ENCODE measurements at places on chromosomes 7 and 10.

DNA sequence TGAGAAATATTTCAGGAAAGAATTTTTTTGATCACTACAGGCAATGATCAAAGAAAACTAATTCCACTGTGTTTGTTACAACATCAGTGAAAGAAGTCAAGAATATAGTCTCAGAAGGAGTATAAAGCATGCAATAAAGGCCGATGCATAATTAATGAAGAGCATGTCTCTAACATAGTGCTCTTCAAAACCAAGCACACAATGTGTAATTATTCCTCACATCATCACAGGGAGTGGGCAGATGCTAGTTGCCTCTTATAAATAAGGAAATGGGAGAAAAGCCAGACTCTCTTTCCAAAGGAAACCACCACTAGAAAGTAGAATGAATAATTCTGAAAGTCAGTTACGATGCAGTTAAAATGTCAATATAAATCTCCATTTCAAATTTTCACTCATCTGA is 220.1 kb downstream of the TEX36 start:
- no peak for DNase-seq

DNA sequence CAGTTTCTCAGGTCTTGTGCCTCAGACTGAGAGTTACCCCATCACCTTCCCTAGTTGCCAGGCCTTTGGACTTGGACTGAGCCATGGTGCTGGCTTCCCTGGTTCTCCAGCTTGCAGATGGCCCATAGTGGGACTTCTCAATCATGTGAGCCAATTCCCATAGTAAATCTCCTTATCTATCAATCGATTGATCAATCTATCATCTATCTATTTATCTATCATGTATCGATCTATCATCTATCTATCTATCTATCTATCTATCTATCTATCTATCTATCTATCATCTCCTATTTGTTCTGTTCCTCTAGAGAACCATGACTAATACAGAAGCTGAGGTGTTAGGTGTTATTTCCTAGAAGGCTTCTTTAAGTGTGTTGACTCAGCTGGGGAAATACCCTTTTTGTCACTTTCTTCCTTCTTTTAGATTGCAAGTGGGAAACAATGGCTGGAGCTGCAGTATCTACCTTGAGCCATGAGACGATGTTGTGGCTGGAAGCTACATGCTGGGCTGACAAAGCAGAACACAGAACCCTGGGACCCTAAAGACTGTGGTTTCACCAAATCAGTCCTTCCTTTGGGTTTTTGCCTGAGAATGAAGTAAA is 234.7 kb upstream of the GLI3 start:
- no peak for DNase-seq

GRCh38 chr7:74475243-74475986 is 21.7 kb downstream of the GTF2IRD1 start:
- DNase-seq = no peak

DNA sequence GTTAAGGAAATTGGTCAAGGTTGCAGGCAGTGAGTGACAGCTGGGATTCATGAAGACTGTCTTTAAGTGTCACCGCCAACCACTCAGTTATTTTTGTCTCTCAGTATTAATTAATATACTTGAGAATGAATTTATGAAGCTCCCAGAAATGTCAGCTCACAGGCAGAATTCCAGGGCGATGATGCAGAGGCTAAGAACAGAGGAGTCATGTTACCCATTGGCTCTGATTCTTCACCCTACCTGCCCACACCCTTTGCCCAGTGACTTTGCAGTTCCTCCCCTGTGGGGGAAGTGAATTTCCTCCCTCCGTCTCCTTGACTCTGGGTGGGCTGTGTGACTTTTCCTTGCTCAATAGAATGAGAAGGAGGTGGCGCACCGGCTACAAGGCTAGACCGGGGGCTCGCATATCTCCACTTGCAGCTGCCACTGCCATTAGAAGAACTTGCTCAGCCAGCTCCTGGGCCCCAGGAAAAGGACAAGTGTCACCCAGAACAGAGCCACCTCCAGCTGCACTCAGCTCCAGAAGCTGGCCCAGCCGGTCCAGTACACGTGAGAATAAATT is 157.1 kb upstream of the PRKCQ start:
- DNase-seq = no peak

- DNase-seq = no peak
Observed at GRCh38 chr10:96321822-96322221, 17.6 kb downstream of the DNTT start.

DNA sequence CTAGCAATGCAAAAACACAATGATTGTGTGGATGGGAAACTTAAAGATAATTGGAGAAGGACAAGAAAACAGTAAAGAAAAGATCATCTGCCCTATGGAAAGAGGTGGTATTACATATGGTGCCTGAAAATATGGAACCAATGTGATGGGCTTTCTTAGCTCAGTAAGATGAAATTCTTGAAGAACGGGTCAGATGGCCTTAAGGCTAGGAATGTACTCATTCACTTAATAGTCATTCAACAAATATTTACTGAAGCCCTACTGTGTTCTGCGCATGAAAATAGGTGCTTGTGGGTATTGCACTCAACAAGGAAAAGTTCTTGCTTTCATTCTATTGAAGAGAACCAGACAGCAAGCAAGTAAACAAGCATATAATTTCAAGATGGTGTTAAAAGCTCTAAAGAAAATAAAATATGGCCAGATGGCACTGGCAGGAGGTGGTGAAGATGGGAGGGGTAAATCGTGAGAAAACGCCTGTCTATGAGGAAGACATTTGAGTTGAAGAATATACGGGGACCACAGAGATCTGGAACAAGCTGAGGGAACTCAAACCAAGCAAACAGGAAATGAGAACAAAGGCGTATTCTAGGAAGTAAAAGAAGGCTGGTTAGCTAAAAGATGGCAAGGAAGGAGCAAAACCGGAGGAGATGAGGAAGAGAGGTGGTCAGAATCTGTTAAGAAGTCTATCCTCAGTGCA is 179.7 kb downstream of the ANK3 start:
- DNase-seq = no peak

DNA sequence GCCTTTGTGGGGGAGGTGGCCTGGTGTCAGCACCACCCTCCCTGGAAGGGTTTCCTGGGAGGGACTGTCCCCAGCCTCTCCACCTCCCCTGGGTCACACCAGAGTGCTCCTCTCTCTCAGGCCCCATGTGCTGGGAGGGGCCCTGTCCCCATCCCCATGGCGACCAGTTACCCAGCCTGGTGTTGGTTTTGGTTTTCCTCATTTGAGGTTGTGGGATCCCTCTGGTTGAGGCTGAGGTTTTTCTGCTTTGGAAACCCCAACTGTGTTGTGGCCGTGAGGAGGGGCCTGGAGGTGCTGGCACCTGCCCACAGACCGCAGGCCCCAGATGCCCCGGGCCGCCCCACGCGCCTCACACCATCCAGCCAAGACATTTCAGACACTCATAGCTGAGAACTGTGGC is 106.3 kb downstream of the GRK5 start:
- no peak for DNase-seq

GRCh38 chr10:47291682-47292081 is 8.3 kb upstream of the GDF10 start:
- no peak for DNase-seq

GRCh38 chr7:12949060-12949931 is 261.9 kb downstream of the ARL4A start:
- no peak for DNase-seq

- DNase-seq = no peak
Observed at GRCh38 chr10:61040399-61041016, 96.5 kb upstream of the RHOBTB1 start.

DNA sequence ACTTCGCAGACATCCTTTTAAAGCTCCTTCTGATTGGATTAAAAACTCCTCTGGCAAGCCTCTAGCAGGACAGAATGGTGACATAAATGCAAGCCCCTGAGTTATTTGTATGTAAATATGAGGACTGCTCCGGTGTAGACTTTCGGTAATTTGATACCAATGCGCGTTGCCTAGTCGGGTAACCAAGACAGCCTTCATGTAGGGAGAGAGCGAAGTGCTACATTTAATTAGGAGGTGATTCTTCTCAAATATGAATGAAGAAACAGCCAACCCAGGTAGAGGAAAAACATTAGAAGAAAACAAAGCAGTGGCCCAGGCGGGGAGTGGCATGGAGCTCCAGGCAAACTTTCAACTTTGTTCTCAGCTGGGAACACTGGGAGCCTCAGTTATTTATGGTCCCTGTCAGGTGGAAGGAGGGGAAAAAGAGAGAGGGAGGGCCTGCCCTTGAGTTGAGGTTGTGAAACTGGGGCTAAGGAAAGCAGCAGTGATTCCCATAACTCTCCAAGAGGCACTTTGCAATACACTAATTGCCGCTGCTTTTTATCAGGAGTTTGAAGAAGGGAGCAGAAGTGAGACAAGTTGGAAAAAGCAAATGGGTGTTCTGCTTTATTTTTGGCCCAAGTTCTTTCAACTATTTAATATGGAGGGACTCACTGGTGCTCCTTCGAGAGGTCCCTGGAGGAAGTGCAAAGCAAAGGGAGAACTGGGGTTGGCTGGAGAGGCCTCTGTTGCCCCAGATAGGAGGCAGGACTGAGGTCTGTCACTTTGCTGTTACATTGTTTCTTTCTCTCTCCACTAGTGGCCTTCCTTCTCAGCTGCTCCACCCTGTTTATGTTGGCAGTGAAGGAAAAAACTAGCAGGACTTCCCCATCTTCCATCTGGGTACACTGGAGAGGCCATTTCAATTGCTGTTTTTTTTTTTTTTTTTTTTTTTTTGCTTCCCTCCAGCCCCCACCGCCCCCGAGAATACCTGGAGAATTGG is 234.6 kb upstream of the CCDC6 start:
- DNase-seq = peak; percentile 96

DNA sequence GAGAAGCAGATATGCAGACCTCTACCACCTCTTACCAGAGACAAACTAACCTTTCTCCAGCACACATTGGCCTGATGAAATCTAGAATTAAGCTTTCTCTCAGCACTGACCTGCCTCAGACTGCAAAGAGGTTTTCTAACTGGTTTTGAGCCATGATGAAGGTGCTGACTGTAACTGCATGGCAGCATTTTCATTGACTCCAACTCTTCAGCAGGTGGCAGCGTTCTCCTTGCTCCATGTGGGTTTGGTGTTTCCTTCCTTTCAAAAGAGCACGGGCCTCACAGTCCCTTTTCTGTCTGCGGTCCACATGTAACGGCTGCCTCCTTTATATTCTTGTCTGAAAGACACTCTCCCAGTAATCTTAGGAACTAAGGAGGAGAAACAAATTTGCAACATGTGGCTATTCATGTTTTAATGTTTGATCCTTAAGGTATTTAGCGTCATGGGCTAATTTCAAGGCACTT is 12.6 kb downstream of the KLLN start:
- peak; percentile 71 for DNase-seq

DNA sequence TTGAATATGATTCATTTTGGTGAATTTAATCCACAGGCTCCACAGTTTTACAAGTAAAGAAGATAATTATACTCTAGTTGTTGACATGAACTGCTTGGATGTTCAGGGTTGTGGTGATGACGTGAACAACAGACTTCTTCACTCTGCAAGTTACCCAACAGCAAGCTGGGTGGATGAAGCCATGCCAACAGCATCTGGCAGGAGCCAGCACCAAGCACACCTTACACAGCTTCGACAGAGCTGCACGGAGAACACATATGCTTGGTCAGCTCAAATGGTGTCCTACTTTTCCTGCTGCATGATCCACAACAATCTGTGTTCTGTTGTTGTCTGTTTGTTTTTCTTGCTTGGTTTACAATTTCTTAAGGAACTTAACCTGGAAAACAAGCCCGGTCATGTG is 9.8 kb downstream of the NOD1 start:
- no peak for DNase-seq

DNA sequence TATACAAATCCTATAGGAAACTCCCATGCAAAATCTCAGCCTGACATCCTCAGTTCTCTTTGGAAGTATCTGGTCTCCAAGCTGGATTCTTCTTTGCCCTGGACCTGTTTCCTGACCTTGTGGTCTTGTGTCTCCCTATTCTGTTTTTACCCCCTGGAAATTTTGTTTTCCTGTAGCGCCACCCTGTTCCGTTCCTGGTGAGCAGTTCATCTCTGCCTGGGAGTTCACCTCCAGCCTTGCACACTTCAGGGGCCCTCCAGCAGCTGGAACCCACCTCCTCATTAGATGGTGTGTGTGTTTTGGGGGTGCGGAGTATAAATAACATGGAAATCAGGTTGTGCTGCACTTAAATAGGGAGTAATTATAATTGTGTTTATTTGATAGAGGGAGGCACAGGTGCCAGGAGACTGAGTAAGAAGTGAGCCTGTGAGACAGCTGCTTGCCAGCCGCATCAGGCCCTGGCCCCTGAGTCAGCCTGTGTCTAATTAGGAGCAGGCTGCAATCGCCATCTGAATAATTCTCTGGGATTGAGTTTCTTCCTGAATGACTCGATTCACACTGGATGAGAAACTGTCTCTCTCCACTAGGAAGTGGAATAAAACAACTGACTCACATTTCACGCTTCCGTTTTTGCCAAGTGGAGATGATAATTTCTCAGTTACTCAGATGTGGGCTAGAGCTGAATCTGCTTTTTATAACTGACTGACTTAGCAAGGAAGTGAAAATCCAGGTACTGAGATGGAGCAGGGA is 69.4 kb upstream of the HECTD2 start:
- no peak for DNase-seq

- no peak for DNase-seq
Observed at GRCh38 chr7:46444256-46444655, 523.2 kb upstream of the IGFBP3 start.

GRCh38 chr7:106657085-106657991 is 3.6 kb downstream of the CCDC71L start:
- DNase-seq = no peak

DNA sequence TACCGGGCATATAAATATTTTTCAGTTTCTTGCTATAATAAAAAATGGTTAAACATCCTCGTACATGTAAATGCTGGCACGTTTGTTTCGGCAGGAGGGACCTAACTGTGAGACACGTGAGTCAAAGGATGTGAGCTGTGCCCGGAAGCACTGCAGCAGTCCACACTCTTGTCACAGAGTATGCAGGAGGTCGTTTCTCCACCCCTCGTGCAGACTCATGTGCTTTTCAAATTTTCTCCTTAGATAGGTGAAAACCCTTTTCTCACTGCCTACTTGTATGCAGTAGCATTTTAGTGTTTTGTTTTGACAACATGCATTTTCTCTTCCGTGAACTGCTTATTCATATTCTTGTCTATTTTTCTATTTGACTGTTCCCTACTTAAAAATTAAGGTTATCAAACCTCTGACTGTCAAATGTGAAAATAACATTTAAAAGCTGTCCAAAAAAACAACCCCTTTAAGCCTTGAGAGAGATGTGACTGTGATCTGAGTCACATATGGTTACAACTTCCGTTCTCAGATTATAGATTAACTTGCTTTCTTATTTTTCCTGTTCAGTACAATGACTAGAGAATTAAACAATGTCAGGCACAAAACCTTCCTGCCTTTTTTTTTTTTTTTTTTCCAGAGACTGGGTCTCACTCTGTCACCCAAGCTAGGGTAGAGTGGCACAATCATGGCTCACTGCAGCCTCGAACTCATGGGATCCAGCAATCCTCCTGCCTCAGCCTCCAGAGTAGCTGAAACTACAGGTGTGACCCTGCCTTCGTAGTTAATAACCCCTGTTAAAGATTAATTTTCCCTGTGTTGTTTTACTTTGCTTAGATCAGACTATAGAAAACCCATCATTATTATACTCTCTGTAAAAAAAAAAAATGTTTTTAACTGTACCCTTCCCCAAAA is 45.1 kb downstream of the DPY19L1 start:
- DNase-seq = no peak

DNA sequence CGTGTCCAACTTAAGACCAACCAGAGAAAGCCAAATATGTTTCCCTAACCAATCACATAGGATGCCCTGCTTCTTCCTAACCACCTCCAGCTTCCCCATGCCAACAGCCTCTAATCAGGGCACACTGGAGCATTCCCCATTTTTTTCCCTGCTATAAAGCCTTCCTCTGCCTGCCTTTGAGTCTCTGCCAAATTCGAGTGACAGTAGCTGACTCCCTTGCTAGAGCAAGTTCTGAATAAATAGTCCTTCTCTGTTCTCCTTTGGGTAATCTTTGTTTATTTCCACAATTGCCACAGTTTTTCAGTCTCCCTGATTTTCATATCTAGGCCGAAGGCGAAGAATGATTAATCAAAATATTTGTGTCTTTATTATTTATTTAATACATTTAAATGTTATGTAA is 96.7 kb downstream of the ANLN start:
- DNase-seq = no peak

All from HAP-1 (cell line).